ENCODE measurements at places on chromosomes 1 and 21.

- no peak for DNase-seq
Observed at GRCh38 chr1:222732216-222733159, 4.5 kb upstream of the FAM177B start.

GRCh38 chr1:157116737-157117103, 17.1 kb upstream of the ETV3L start:
- no peak for DNase-seq

- DNase-seq, result no peak
Observed at GRCh38 chr1:118075116-118075515, 109.9 kb downstream of the SPAG17 start.

- peak; percentile 19 for DNase-seq
Observed at GRCh38 chr1:17304151-17304825, 3.7 kb upstream of the PADI4 start.

GRCh38 chr1:47694011-47694890, 256.4 kb downstream of the FOXD2 start:
- no peak for DNase-seq

GRCh38 chr1:95723346-95723745, 489.3 kb downstream of the RWDD3 start:
- DNase-seq, result no peak

GRCh38 chr21:39125752-39126485, 57.3 kb downstream of the PSMG1 start:
- DNase-seq, result peak; percentile 43

- no peak for DNase-seq
Observed at GRCh38 chr1:180163041-180163440, 8.4 kb downstream of the QSOX1 start.

DNA sequence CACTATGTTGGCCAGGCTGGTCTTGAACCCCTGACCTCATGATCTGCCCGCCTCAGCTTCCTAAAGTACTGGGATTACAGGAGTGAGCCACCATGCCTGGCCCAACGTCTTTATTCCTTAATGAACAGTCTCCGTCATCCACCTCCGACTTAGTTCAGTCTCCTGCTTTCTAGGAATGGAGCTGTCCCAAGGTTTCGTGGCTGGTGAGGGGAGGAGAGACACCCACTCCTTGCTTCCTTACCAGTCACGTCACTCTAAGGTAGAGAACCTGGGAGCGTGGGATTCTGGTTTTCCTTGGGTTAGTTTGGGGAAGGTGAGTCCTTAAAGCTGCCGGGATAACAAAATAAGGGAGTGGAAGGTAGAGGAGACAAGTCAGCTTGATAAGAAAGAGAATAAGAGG, 55.0 kb upstream of the ATP2B4 start:
- DNase-seq, result no peak

GRCh38 chr1:205568469-205569361, 63.1 kb downstream of the ELK4 start:
- no peak for DNase-seq

- no peak for DNase-seq
Observed at GRCh38 chr1:158333405-158334155, 2.2 kb upstream of the CD1B start.

- DNase-seq, result no peak
Observed at GRCh38 chr1:116755681-116756080, 1.5 kb downstream of the CD2 start.

- peak; percentile 64 for DNase-seq
Observed at GRCh38 chr1:19967808-19968207, 11.6 kb downstream of the PLA2G2A start.

DNA sequence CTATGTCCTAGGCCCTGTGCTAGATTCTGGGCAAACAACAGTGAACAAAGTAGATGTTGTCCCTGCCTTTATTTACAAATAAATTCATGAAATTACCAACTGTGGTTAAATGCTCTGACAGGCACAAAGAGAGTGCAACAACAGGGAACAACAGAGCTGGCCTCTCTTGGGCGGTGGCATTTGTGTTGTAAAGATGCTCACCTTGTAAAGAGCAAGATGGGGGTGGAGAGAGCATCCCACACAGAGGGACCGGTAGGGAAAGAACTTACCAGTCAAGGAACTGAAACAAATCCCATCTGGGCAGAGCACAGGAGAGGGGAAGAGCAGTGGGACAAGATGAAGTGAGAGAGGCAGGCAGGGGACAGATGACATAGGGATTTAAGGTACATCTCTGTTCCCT, 21.6 kb upstream of the SLC22A15 start:
- no peak for DNase-seq

GRCh38 chr1:247456021-247456420, 1.9 kb downstream of the OR2B11 start:
- no peak for DNase-seq

GRCh38 chr1:171834821-171835220, 6.5 kb upstream of the DNM3 start:
- DNase-seq, result peak; percentile 25

- DNase-seq, result no peak
Observed at GRCh38 chr21:30497065-30497464, at the start of gene KRTAP19-4. Gene KRTAP19-4 (minus strand): TSS chr21:30497165. CDS start chr21:30497110, 55 bp downstream.

GRCh38 chr1:245448975-245449431, 294.2 kb downstream of the KIF26B start:
- no peak for DNase-seq

- no peak for DNase-seq
Observed at GRCh38 chr21:35861661-35862060, 198.7 kb downstream of the SETD4 start.

GRCh38 chr1:175413367-175413766, 220.8 kb upstream of the KIAA0040 start:
- no peak for DNase-seq

Measured in NCI-H2171 treated with DMSO at 0.1 percent for 48 hours (cell line).